RCC 7860 (cell line): ENCODE measurements at places on chromosomes 2 and 18.

- DNase-seq, result no peak
Measured at GRCh38 chr18:76660571-76661192, 161.7 kb upstream of the ZNF236 start.

- no peak for DNase-seq
Measured at GRCh38 chr2:81481994-81482368, 1177.4 kb upstream of the LRRTM1 start.

- no peak for DNase-seq
Measured at GRCh38 chr2:179857236-179857635, 4.2 kb downstream of the ZNF385B start.

- DNase-seq, result no peak
Measured at GRCh38 chr2:121137571-121137970, 147.4 kb downstream of the TFCP2L1 start.

GRCh38 chr2:98790221-98790620 is 59.3 kb upstream of the MGAT4A start:
- DNase-seq, result no peak

DNA sequence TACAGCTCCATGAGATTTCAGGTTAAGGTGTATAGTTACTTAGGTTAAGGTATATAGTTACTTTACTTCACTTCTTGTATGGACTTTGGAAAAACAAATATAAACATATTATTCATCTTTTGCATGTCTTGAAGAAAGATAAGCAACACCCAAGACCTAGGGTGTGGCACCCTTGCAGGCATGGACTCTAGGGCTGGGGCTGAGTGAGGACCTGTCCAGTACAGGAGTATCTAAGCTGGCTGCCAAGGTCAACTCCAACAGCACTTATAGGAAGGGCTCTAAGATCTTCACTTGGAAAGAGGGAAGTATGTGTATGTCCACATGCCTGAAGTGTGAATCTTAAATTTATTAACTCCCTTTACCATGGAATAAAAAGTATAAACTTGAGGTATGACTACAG is 7.1 kb upstream of the TMEM163 start:
- DNase-seq, result no peak

GRCh38 chr2:234072454-234072853 is 22.0 kb downstream of the SPP2 start:
- no peak for DNase-seq

DNA sequence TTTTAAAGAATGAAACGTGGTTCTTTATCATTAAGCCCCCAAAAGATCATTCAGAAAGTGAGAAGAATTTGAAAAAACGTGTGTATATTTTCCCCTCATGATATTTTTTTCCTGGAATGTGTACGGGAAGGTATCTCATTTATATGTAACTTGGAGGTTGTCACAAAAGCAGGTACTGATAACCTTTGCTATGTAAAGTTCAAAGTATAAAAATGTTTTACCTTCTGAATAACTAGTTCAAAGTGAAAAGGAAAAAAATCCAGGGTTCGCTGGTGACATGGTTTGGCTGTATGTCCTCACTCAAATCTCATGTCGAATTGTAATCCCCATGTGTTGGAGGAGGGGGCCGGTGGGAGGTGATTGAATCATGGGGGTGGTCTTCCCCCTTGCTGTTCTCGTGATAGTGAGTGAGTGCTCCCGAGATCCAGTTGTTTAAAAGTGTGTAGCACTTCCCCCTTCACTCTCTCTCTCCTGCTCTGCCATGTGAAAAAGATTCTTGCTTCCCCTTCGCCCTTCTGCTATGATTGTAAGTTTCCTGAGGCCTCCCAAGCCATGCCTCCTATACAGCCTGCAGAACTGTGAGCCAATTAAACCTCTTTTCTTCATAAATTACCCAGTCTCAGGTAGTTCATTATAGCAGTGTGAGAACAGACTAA is 144.2 kb downstream of the DCDC2C start:
- no peak for DNase-seq

DNA sequence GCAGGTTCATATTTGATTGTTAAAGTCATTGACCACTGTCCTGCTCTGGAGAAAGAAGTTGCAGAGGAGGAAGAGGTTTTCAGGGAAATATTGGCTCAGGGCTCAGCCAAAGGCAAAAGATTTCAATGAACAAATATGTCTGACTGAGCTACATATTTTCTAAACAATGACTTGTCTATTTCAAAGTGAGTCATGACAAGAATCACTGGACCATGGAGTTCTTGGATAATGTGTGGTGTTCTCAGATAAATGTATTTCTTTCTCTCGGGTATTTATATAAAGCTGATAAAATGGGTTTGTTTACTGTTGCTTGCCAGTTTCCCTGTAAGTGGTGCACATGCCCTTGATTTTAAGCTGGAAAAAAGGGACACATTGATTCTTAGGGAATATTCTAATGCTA is 34.3 kb upstream of the RMP24 start:
- peak; percentile 32 for DNase-seq

DNA sequence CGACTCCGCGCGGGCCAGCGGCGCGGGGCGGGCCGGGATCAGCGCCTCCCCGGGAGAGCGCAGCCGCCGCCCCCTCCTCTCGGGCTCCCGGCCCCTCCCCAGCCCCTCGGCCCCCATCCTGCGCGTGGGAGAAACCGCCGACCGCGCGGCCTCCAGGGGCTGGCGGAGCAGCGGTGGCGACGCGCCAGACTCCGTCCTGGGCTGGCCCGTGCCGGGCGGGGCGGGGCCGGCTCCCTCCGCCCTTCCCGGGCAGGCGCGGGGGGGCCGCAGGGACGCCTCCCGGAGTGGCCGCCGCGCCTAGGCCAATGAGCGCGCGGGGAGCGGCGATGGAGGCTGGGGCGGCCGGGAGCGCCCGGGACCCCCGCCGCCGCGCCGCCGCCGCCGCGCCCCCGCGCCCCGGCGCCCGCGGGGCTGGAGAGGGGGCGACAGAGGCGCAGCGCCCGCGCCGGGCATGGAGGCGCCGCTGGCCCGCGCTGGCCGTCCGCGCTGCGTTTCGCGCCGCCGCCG is 49.1 kb downstream of the KCNIP3 start:
- DNase-seq, result peak; percentile 30

GRCh38 chr2:206561962-206562361 is 80.3 kb upstream of the FAM237A start:
- no peak for DNase-seq

- no peak for DNase-seq
Measured at GRCh38 chr2:8581234-8581561, 100.7 kb upstream of the ID2 start.

- no peak for DNase-seq
Measured at GRCh38 chr2:134226601-134227000, 27.3 kb upstream of the MGAT5 start.

DNA sequence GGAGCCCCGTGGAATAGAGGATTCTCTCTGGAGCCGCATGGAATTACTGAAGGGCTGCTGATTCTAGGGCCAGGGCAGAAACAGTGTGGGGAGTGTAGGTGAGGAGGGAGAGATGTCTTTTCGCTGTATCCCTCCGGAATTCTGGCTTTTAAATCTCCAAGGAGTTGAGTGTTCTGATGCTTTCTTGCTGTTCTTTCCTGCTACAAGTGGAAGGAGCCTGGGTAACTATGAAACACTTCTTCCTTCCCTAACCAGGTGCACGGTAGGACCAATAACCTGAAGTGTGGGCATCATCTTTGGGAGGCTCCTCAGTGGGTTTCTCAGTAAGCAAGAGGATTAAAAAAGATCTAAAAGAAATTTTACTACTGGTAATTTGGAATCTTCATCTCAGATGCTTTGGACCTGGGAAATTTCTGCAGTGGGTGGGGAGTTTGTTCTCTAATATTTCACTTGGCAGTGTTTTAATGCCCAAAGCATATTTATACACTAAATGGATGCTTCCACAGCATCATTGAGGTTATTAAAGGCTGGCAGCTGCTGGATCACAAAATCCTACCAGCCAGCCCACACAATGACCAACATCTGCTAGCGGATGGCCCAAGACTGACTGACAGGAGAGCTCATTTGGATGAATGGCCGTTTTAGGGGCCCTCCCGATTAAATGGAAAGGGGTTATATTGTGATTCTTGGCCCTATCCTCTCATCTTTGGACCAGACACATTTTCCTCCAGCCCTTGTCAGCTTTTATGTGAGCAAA is 2.1 kb downstream of the EML6 start:
- no peak for DNase-seq

DNA sequence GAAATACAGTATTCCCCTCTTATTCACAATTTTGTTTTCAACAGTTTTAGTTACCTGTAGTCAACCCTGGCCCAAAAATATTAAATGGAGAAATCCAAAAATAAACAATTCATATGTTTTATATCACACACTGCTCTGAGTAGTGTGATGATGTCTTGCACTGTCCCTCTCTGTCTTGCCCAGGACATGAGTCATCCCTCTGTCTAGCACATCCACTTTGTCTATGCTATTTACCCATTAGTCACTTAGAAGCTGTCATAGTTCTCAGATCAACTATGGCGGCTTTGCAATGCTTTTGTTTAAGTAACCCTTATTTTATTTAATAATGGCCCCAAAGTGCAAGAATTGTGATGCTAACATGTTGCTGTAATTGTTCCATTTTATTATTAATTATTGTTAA is 380.6 kb upstream of the REG3G start:
- DNase-seq, result peak; percentile 9

- DNase-seq, result no peak
Measured at GRCh38 chr18:79323471-79323870, 72.3 kb upstream of the NFATC1 start.

- peak; percentile 82 for DNase-seq
Measured at GRCh38 chr2:172177996-172178395, 75.3 kb upstream of the DLX2 start.

DNA sequence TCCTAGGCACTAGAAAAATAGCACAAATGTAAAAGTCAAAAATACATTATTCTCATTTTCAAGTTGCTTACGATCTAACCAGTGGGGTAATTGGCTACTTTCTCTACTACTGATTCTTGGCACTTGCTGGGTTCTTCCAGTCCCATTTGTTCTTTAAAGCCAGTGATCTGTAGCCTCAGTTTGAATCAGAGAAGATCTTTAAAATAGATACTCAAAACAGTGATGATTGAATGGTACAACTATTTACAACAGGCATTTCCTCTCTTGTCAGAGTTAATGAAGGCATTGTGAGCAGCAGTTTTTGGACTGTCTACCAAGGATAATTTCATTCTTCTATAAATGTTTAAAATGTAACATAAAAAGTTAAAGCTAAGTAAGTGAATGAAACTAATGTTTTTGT is 128.3 kb upstream of the FSIP2 start:
- DNase-seq, result no peak

GRCh38 chr2:236093134-236093533 is 75.1 kb downstream of the GBX2 start:
- DNase-seq, result no peak

- DNase-seq, result peak; percentile 63
Measured at GRCh38 chr2:53130441-53130943, 637.1 kb upstream of the CHAC2 start.

GRCh38 chr2:26347286-26347865 is 787 bp upstream of the ADGRF3 start:
- DNase-seq, result no peak

- no peak for DNase-seq
Measured at GRCh38 chr2:221747289-221747972, 175.3 kb upstream of the EPHA4 start.

- no peak for DNase-seq
Measured at GRCh38 chr2:189876271-189876670, 92.0 kb downstream of the PMS1 start.

DNA sequence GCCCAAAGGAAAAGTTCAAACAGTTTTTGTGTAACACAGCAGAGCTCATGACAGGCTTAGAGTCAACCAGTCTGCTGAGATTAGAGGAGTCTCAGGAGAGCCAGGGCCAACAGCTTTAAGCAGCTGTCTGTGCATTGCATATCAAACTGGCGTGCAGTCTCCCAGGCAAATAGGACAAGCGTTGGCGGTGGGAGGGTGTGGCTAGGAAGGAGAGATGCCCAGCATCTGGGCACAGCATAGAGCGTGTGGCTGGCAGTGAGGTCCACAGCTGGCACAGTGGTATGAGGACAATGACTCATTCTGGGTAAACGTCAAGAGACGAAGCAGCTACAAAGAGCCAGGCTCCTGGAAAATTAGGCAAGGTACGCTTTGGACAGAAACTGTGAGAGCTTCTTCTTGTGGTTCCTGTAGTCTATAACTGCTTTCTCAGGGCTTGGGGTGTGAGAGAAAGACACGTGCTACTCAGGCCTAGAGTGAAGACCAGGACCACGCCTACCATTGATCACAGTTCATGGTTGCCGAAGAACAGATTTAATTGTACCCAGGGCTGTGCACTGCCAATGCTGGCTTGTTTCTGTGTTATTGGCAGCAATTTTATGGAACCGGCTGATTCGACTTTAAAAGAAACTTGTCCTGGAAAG is 14.8 kb downstream of the ZAP70 start:
- no peak for DNase-seq

- DNase-seq, result peak; percentile 28
Measured at GRCh38 chr2:142877216-142877838, at the start of gene KYNU. Gene KYNU, plus strand, starts transcription at chr2:142877664. Its CDS starts 7,704 bp downstream, at chr2:142885368.

- DNase-seq, result no peak
Measured at GRCh38 chr2:40477361-40477760, 25.5 kb upstream of the SLC8A1 start.

GRCh38 chr2:12379143-12379542 is 337.6 kb upstream of the TRIB2 start:
- DNase-seq, result no peak

DNA sequence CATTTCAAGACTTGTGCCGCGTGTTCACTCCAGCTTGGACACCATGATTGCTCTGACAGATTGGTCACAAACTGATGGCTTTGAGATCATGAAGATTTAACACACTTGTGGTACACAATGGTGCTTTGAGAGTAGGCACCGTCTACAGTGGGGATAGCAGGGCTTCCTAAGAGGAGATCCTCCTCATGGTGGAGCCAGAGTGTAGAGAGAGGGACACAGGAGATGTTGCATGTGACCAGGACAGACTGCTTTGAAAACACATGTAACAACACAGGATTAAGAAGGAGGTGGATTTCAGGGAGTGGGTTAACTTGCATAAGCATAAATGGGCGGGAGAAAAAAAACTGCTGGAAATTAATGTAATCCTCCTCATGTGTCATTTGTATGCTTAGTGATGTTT is 95.7 kb upstream of the LINC00305 start:
- DNase-seq, result no peak

GRCh38 chr18:22572341-22572740 is 154.6 kb upstream of the CTAGE1 start:
- DNase-seq, result no peak

DNA sequence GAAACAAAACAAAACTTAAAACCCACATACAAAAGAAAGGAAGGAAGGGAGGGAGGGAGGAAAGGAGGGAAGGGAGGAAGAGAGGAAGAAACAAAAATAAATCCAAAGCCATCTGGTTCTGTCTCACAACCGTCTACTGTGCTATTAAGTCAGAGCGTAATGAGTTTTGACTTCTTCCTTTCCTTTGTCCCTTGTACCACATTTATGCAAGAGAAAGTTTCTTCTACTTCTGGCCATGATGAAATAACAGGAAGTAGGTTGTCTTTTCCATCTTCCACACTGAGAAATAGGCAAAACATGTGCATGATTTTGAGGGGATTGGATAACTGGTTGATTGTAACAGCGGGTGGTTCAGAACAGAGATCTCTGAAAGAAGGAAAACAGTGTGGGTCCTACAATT is 121.4 kb downstream of the CTAGE1 start:
- DNase-seq, result no peak

- no peak for DNase-seq
Measured at GRCh38 chr2:20349513-20349921, 1.1 kb downstream of the PUM2 start.

GRCh38 chr2:5923957-5924945 is 232.1 kb downstream of the SOX11 start:
- DNase-seq, result no peak
